Ascending aorta (tissue), 2 donors: ENCODE measurements at places on chromosomes 12 and 14.

DNA sequence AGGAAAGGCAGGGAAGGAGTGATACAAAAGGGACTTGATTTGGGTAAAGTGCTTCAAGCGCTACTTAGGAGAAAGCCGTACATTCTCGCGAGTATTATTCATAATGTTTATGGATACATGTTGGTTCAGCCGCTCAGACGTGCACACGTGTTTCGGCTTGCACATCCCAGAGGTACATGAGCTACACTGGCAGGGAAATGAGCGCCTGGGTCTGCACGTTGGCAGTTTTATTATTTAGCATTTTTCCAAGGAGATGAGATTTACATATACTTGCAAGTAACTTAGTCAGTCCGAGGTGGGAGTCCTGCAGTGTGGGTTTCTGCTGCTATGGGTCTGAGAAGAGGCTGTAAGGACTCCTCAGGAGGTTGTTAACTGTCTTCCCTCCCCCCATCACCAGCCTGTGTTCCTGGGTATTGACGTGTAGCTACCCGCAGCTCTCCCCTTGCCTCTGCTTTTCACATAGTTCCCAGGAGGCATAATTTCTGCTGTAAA, 1.5 kb downstream of the PRKCH start:
- no peaks in the 10 kb centered on the region for H3K27me3 ChIP-seq
- H3K4me3 ChIP-seq = peak overlapping the region; percentile 61
- H3K36me3 ChIP-seq = no peaks in the 10 kb centered on the region
- no peaks in the 10 kb centered on the region for H3K4me1 ChIP-seq
- peak overlapping the region; percentile 25 for H3K27ac ChIP-seq

DNA sequence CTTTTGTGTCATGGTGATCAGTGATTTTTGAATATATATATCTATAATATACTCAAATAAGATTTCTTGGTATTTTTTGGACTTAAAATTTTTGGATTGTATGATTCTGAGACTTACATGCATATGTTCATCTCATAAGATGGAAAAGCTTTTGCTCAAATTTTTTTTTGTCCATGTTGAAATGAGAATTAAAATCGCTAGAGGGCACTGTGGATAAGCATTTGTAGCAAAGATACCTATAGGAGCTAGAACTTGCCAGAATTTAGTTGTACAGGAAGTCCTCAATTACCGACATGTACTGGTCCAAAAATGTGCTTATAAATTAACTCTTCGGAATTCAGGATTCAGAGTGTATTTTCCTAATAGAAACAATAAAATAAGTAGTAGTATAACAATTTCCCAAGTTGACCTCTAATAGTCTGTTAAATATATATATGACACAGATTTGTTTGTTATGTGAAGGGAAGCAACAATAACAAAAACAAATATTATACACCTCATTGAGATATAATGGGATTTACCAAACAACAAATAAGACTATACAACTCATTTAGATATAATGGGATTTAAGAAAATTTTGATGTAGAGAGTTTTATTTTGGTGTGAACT, 179.6 kb downstream of the TMEM117 start:
- DNase-seq = no peak
- H3K4me1 ChIP-seq = no peaks in the 10 kb centered on the region
- H3K4me3 ChIP-seq = no peak overlapping the region
- no peaks in the 10 kb centered on the region for H3K36me3 ChIP-seq

GRCh38 chr12:57712701-57713100, 18.8 kb downstream of the OS9 start:
- H3K27me3 ChIP-seq = no peaks in the 10 kb centered on the region
- H3K4me3 ChIP-seq = no peak overlapping the region
- peaks cover 31% of the 10 kb centered on the region for H3K36me3 ChIP-seq
- DNase-seq = no peak
- no peak overlapping the region for H3K27ac ChIP-seq
- no peaks in the 10 kb centered on the region for H3K4me1 ChIP-seq

DNA sequence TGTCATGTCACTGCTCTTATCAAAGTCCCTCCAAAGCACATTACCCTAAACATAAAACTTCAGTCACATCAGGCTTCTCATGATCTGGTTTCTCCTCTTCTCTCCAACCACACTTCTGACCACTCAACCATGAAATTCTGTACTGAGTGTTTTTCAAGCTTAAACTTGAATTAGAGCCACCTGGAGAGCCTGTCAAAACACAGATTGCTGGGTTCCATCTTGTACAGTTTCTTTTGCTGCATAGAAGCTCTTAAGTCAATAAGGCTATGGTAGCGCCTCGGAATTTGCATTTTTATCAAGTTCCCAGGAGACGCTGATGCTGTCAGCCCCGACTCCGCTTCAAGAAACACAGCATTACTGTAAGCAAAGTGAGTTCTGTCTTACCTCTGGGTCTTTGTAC, 16.4 kb upstream of the SRRM4 start:
- DNase-seq = no peak
- no peak overlapping the region for H3K4me3 ChIP-seq
- no peaks in the 10 kb centered on the region for H3K4me1 ChIP-seq
- H3K27ac ChIP-seq = no peak overlapping the region
- H3K36me3 ChIP-seq = no peaks in the 10 kb centered on the region
- H3K27me3 ChIP-seq = no peaks in the 10 kb centered on the region

DNA sequence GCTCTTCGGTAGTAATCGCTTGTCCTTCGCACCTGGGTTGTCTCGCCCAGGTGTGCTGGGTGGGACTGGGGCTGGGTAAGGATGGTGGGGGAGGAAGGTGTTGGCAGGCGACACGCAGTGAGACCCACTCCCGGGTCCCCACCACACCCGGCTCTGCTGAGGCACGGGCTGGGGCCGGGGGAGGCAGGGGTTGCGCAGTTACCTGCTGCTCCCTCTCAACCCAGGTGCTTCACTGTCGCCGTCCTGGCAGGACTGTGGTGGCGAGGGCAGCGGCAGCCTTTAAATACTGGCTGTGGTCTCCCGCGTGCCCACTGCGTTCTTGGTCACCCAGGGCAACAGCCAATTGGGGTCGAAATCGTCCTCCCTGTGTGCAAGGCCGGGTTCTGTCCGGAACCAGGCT, at the start of gene CCER1:
TSS of gene CCER1 (minus strand) at position 256 of the 400 bp plus-strand sequence. CDS start 434 bp downstream, outside the sequence.
- no peak within 1 kb of the TSS for H3K4me3 ChIP-seq
- H3K36me3 ChIP-seq = no peaks in the 10 kb centered on the region
- no peaks in the 10 kb centered on the region for H3K4me1 ChIP-seq
- H3K27me3 ChIP-seq = no peaks in the 10 kb centered on the region
- no peak for DNase-seq

DNA sequence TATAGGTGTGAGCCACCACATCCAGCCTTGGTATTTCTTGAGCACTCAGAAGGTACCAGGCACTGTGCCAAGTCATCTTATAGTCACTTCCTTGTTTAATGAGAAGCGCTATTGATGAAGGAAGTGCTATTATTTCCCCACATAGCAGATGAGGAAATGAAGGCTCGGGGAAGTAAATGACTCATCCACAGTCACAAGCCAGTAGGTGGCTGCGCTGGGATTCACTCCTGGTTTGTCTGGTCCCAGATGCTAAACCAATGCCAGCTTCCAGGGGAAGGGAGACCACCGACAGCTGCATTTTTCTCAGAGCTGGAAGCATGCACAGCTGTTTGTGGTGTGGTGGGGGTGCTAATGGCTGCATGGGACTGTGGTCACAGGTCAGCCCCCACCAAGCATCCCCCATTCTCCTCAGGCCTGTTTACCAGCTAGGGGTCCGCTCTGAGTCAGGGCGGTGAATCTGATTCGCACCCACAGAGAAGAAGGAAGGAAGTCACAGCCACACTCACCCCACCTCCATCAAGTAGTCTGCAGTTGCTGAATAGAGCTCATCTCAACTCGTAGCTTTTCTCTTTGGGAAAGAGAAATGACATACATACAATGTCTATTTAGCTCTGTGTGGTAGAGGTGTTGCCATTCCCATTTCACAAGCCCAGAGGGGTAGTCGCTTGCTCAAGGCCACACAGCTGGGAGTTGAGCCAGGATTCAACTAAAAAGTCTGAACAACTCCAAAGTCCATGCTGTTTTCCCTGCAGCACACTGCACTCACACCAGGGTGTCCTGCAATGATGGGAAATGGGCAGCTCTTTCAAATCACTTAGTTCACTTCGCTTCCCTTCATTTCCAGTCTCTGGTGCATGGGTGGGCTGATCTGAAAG, 6.3 kb upstream of the LTBP2 start:
- no peaks in the 10 kb centered on the region for H3K27me3 ChIP-seq
- H3K27ac ChIP-seq = peak overlapping the region; percentile 97
- H3K36me3 ChIP-seq = no peaks in the 10 kb centered on the region
- H3K4me1 ChIP-seq = peaks cover 64% of the 10 kb centered on the region
- no peak overlapping the region for H3K4me3 ChIP-seq

DNA sequence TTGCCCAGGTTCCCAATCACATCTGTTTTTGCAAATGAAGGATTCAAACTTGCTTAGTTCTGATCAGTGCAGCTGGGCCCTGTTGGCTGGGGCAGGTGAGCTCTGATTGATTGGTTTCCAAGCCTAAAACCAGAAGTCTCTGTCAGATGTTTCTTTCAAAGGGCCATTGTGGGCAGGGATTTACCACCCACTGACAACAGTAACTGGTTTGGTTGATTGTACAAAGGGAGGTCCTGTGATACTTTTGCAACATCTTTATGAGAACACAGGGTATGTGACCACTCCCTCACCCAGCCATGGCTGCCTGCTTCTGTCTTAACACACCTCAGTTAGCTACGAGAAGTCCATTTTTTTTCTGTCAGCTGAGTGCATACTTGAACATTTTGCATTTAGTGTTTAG, 184.1 kb downstream of the FLRT2 start:
- H3K36me3 ChIP-seq = no peaks in the 10 kb centered on the region
- H3K27ac ChIP-seq = no peak overlapping the region
- H3K4me3 ChIP-seq = no peak overlapping the region
- H3K27me3 ChIP-seq = no peaks in the 10 kb centered on the region

- peaks cover 14% of the 10 kb centered on the region for H3K4me1 ChIP-seq
- H3K27me3 ChIP-seq = no peaks in the 10 kb centered on the region
- no peak overlapping the region for H3K4me3 ChIP-seq
- no peaks in the 10 kb centered on the region for H3K36me3 ChIP-seq
Measured at GRCh38 chr14:49991491-49991890, 98.6 kb downstream of the ARF6 start.

DNA sequence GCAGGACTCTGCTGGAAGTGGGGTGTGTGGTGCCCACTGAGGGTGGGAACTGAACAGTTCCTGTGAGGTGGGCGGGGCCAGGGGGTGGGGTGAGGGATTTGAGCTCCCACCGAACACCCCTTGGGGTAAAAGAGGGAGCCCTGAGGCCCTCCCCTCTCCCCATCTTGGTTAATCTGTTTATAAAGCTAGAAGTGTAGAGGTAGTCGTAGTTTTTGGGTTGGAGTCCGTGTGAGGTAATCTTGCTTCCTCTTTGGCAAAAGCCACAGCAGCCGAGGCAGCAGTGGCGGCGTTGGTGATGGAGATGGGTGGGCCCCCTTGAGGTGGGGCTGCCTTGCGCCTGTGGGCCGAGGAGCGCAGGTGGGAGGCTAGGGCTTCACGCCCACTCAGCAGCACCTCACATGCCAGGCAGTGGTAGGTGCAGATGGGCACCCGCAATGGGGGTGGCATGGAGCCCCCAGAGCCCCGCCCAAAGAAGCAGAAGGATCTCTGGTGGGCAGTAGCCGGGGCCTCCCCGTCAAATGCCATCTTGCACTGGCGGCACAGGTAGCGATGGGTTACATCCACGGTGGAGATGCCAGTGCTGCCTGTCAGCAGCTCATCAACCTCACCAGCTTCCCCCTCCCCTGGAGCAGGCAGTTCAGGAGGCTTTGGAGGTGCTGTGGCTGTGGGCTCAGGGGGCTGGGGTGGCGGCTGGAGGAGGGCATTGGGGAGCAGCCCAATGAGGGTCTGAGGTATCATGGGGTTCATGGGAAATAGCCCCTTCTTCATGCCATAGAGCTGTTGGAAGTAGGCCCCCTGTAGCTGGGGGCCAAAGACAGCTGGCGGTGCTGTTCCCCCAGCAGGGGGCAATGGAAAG, 29.6 kb downstream of the ZFHX2 start:
- H3K27me3 ChIP-seq = no peaks in the 10 kb centered on the region
- no peak overlapping the region for H3K4me3 ChIP-seq
- H3K4me1 ChIP-seq = no peaks in the 10 kb centered on the region
- H3K36me3 ChIP-seq = no peaks in the 10 kb centered on the region
- no peak overlapping the region for H3K27ac ChIP-seq
- no peak for DNase-seq

DNA sequence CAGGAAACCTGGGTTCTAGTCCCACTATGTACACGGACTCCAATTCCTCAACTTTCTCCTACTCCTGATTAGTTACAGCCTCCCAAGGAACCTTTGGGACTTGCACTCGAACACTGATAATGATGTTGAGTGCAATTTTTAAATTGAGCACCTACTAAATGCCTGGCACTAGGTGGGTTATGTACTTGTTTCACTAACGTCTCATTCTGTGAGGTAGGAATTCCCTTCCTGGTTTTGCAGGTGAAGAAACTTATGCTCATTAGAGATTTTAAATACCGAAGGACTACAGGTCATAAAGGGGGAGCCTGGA, 536 bp downstream of the PARPBP start:
- no peaks in the 10 kb centered on the region for H3K27me3 ChIP-seq
- peak overlapping the region; percentile 77 for H3K27ac ChIP-seq
- peak overlapping the region; percentile 67 for H3K4me3 ChIP-seq
- peaks cover 14% of the 10 kb centered on the region for H3K36me3 ChIP-seq
- DNase-seq = no peak

GRCh38 chr12:47776471-47777143, 3.6 kb downstream of the SLC48A1 start:
- DNase-seq = no peak
- H3K27ac ChIP-seq = peak overlapping the region; percentile 88
- H3K36me3 ChIP-seq = no peaks in the 10 kb centered on the region
- H3K27me3 ChIP-seq = no peaks in the 10 kb centered on the region
- peaks cover 59% of the 10 kb centered on the region for H3K4me1 ChIP-seq
- H3K4me3 ChIP-seq = no peak overlapping the region

DNA sequence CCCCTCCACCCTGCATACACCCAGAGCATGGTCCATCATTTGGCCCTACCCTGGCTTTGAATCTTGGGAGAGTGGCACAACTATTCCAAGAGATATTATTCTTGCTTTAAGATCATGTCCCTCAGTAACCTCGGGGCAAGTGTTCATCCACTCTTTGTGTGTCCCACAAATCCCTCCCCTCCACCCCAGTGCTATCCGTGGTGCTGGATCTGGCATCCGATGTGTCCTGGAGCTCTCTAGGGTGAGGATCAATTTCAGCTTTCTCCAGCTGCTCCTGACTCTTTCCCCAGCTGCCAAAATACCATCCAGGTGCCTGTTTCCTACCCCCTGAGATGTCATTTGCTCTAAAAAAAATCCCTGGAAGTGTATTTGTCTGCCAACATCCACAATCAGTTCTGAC, 64.8 kb upstream of the CMKLR1 start:
- H3K27ac ChIP-seq = no peak overlapping the region
- H3K36me3 ChIP-seq = no peaks in the 10 kb centered on the region
- H3K4me1 ChIP-seq = peaks cover 3% of the 10 kb centered on the region
- H3K4me3 ChIP-seq = no peak overlapping the region

DNA sequence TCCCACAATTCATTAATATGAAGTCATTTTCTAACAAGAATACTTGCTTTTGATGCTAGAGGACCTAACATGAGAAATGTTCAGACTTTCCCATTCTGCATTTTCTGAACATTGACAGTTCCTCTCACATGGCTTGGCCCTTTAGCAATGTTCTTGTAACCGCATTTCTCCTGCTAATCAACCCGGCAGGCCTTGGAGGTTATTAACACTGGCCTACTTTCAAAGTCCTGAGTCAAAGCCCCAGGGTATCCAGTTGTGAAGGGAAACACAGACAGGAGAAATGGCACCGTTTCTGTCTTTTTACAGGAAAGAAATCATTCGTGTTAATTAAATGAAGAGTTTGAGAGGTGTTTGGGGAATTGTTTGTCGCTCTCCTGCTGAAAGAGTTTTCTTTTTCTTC, 446.5 kb upstream of the MIS18BP1 start:
- H3K36me3 ChIP-seq = no peaks in the 10 kb centered on the region
- no peaks in the 10 kb centered on the region for H3K4me1 ChIP-seq
- no peak overlapping the region for H3K4me3 ChIP-seq
- H3K27ac ChIP-seq = no peak overlapping the region

- no peaks in the 10 kb centered on the region for H3K27me3 ChIP-seq
- H3K36me3 ChIP-seq = no peaks in the 10 kb centered on the region
- H3K27ac ChIP-seq = peak overlapping the region; percentile 98
- DNase-seq = no peak
Measured at GRCh38 chr12:106139422-106140171, 843 bp upstream of the NUAK1 start.
